B cell (primary cell): ENCODE measurements at places on chromosomes 3 and 15. TPM values are rescaled to one million over a fixed set of nuclear protein-coding genes. Genes with fewer than 3 reads are reported as not detected.

- DNase-seq, result no peak
Observed at GRCh38 chr3:15261274-15261673, 55.2 kb downstream of the CAPN7 start.

GRCh38 chr3:160810362-160811236 lies 54.6 kb downstream of the PPM1L start:
- DNase-seq, result no peak

DNA sequence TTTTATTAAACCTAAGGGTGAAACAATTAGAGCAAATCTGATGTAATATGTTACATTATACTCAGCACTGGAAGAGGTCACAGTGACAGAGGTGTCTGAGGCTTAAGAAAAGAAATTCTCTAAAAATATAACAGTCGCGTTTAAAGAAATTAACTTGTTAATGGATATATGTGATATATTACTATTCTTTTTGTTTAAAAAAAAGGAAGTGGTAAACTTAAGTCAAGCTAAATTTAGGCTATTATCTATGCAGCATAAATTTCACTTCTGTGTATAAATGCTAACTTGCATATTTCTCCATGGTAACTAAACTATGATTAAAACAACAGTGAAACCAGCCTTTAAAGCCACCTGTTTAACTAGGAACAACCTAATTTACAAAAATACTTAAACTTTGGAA lies 191.3 kb downstream of the FOXP1 start:
- peak; percentile 84 for DNase-seq

Gene FOXL2
- not detected in 2 replicates for polyA plus RNA-seq

Gene SETMAR
- 3.8 and 4.2 TPM in 2 replicates for polyA plus RNA-seq

GRCh38 chr3:73674280-73674679 lies 49.5 kb upstream of the PDZRN3 start:
- no peak for DNase-seq

Gene HIGD2B
- not detected in 2 replicates for polyA plus RNA-seq

Gene GOLGA6L4
- polyA plus RNA-seq, result 0.88 and 1.2 TPM in 2 replicates

Gene RNF13
- 38.0 and 53.2 TPM in 2 replicates for polyA plus RNA-seq

GRCh38 chr15:89016549-89017041 lies 71.7 kb upstream of the ABHD2 start:
- DNase-seq, result no peak

DNA sequence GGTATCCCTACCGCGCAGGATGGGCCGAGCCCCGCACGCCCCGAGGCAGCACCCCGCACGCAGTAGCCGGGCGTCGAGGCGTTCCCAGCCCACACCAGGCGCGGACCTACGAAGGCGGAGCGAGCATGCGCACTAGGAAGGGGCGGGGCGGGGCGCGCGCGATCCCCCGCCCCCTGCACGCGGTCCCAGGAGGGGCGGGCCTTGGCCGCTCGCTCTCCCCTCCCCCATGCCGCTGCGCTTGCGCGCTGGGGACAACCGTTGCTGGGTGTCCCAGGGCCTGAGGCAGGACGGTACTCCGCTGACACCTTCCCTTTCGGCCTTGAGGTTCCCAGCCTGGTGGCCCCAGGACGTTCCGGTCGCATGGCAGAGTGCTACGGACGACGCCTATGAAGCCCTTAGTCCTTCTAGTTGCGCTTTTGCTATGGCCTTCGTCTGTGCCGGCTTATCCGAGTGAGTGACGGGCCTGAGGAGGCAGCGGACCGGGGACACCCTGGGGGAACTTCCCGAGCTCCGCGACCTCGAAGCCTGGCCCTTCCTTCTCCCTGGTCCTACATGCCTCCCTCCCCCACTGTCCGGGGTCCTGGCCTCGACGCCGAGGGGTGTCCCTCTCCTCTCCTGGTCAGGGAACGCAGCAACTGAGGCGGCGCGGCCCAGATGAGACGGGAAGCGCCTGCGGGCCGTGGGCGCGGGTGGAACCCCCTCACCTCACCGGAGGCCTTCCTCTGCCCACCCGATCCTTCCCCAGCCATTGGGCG lies at the start of gene SPESP1:
Gene SPESP1, plus strand, starts transcription at position 258 of the 755 bp plus-strand sequence. Its CDS starts 129 bp downstream, at position 387.
- peak; percentile 50 for DNase-seq

DNA sequence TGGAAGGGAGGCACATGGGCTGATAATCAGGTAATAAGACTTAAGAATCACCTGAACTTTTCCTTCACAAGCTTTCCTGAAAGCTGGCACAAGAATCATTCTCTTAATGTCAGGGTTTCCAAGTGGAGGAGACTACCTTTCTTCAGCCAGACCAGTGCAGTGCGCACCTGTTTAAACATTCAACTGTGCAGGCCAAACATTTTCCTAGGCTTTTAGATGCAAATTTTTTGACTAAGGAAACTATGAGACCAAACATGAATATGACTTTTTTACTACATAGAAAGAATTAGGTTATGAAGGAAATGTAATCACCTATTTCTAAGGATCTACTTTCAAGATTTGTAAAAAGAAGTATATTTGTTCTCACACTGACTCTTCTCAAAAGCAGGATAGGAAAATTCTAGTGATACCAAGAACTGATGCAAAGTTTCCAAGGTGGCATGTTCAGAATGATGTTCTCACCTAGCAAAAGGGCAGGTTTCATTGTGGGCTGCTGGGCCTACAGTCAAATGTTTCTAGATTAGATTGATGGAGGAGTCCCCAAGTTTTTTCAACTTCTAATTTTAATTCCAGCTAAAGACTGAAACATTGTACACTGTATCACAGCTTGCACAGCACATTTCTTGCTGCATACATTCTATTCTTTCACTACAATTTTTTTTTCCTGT lies 339.1 kb downstream of the TIGIT start:
- DNase-seq, result no peak

Gene CMTM8
- polyA plus RNA-seq, result 0.28 and 1.4 TPM in 2 replicates

Gene ARNT2
- not detected in 2 replicates for polyA plus RNA-seq

Gene PARP15
- 307 and 489 TPM in 2 replicates for polyA plus RNA-seq

DNA sequence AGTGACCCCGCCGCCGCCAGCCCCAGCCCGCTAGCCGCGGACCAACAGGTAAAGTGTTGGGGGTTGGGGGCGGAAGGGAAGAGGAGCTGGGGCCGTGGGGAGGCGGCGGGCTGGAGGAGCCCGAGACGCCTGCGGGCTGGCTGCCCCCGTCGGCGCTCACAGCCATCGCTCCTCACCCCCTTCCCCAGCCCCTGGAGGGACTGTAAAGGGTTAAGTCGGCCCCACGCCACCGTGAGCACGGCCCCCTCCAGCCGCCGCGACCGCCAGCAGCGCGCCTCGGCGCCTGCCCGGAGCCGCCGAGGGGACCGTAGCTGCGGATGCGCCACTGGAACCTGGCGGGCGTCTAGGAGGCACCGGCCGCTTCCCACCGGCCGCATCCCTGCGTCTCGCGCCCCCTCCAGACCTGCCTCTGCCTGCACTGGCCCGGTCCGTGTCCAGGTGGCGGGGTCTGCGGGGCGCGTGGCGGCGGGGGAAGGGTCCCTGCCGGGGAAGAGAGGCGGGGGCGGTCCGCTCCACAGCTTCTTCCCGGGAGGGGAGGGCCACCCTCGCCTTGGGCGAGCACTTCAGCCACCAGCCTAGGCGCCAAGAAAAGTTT lies 522 bp downstream of the MED12L start:
- peak; percentile 44 for DNase-seq

DNA sequence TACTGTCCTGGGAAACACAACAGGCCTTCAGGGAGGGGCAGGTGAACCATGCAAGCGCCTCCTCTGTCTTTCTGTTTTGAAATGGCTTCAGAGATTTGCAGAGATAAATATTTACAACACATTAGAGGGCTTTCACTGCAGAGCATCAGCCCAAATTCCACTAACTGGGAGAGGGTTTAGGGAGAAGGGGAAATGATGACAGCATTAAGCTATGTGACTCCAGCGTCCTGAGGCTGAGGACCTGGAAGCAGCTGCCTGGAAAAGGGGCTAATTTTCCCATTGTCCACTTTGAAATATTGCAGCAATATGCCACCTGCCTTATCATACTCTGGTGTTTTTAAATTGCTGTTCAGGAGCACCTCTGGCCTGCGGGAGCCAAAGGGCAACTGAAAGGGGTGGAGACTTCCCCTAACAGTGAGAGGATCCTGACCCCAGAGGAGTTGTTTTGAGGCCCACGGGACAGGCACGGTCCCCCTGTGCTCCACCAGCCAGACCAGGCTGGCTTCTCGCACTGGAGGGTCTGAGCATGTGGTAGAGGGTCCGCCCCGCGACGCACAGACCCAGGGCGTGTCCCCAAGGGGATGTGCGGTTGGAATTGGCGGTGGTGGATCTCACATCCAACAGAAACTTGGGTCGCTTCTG lies 110.6 kb downstream of the XXYLT1 start:
- DNase-seq, result no peak

- no peak for DNase-seq
Observed at GRCh38 chr3:174430986-174431385, 428.1 kb upstream of the NAALADL2 start.

Gene TNNC1
- polyA plus RNA-seq, result 5.4 and 16.7 TPM in 2 replicates

DNA sequence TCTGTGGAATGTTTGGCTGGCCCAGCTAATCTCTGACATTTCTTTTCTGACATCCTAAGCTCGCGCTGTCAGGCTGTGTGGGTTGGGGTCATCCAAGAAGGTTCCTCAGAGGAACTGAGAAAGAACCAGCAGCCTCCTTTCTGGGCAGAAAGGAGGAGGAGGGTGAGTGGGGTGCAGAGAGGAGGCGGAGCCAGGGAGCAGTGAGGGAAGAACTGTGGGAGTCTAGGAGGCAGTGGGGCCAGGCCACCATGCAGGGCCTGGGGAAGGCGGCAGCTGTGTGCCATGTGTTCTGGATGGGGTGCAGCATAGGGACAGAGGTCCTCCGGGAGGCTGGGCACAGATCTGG lies 5.3 kb downstream of the SEMA7A start:
- DNase-seq, result peak; percentile 48

- DNase-seq, result no peak
Observed at GRCh38 chr15:51312166-51313073, 26.0 kb downstream of the CYP19A1 start.

- no peak for DNase-seq
Observed at GRCh38 chr3:36075491-36075890, 304.8 kb upstream of the STAC start.

- DNase-seq, result no peak
Observed at GRCh38 chr3:39927479-39927878, 118.1 kb downstream of the MYRIP start.

DNA sequence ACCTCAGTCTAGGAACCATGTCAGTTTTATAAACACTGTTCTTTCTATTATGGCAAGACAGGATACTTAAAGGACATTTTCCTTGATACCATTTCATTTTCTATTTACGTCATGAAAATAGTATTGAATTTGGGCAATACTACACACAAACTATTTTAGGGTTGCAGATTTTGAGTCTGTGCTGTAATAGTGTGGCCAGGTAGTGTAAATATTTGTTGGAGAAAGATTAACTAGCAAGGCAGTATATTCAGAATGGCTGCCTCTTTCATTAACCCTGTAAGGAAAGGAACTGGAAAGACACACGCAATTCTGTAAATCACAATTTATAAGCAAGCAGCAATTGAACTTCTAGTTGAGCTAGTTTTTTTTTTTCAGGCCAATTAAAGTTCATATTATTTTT lies 2.0 kb downstream of the CTXND1 start:
- no peak for DNase-seq

GRCh38 chr3:157100608-157101396 lies 59.1 kb downstream of the CCNL1 start:
- DNase-seq, result no peak

DNA sequence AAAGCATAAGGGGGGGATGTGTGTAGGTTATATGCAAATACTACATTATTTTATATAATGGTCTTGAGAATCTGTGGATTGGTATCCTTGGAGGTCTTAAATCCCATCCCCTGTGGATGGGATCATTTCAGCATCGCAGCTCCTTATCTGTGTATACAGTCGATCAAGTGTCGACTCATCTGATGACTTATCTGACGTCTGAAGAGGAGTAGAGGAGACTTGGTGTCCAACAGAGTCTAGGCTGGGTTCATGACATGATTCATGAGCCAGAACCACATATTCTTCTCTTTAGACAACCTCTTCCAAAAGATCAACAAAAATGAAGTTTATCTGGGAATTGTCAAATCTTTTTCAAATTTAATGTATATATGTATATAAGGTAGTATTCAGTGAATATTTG lies 220.7 kb downstream of the NR2F2 start:
- no peak for DNase-seq

DNA sequence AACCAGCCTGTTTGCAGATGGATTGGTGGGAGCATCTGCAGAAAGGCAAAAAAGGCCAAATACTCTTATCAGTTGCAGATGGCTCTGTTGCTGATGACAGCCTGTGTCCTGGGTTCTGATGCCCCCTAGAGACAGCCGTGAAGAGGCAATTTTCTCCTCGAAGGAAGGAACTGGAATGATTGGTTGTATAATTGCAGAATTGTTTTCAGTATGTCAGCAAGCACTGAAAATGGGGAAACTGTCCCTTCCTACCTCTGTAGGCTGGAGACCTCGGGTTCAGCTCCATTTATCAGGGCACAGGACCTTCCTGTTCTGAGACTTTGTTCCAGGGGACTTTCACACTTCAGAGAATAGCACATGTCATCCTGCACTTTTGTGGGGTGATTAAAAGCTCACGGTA lies 103.0 kb downstream of the PGPEP1L start:
- DNase-seq, result peak; percentile 26

- DNase-seq, result no peak
Observed at GRCh38 chr15:89002281-89002761, 85.9 kb upstream of the ABHD2 start.

DNA sequence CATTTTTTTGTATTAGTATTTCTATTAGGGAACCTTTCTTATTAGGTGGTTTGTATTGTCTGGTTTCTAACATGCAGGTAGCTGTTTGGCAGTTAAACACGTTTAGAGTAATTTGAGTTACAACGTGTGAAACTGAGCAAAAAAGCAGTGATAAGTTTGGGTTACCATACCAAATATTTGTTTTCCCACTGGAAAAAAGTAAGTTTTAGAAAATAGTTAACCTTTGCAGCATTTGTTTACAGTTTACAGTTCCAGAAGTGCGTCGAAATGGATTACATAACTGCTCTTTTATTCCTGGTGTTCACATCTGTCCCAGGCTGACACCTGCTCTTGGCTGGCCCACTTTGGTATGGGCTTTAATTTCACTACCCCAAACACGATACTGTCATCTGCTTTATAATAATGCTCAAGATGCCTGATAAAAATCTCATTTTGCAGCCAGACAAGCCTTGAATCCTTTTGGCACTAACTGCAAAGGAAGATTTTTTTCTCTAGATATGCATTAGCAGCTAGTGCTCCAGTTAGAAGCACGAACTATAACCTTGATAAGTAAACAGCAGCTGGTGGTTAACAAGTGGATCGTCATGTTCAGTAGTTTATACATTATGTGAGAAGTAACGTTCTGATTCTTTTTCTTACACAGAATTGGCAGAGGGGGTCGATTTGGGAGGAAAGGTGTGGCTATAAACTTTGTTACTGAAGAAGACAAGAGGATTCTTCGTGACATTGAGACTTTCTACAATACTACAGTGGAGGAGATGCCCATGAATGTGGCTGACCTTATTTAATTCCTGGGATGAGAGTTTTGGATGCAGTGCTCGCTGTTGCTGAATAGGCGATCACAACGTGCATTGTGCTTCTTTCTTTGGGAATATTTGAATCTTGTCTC lies 5.3 kb downstream of the EIF4A2 start:
- DNase-seq, result peak; percentile 36

- DNase-seq, result no peak
Observed at GRCh38 chr3:66083784-66084213, 45.1 kb upstream of the MAGI1 start.

Gene MME
- 0.88 and 0.98 TPM in 2 replicates for polyA plus RNA-seq

- peak; percentile 53 for DNase-seq
Observed at GRCh38 chr15:85002517-85002916, 20.9 kb downstream of the PDE8A start.
